Activated CD4-positive, alpha-beta T cell treated with anti-CD3 and anti-CD28 coated beads, Interleukin-10, Interleukin-2, amounts not matched to agents 100 ng/mL and 50 ng/mL, durations not matched to agents 16 hours and 8 hours (primary cell): ENCODE measurements at places on chromosomes 3 and 15.
A peak's percentile ranks its signal among the peaks of the same experiment; 100 is the strongest.

DNA sequence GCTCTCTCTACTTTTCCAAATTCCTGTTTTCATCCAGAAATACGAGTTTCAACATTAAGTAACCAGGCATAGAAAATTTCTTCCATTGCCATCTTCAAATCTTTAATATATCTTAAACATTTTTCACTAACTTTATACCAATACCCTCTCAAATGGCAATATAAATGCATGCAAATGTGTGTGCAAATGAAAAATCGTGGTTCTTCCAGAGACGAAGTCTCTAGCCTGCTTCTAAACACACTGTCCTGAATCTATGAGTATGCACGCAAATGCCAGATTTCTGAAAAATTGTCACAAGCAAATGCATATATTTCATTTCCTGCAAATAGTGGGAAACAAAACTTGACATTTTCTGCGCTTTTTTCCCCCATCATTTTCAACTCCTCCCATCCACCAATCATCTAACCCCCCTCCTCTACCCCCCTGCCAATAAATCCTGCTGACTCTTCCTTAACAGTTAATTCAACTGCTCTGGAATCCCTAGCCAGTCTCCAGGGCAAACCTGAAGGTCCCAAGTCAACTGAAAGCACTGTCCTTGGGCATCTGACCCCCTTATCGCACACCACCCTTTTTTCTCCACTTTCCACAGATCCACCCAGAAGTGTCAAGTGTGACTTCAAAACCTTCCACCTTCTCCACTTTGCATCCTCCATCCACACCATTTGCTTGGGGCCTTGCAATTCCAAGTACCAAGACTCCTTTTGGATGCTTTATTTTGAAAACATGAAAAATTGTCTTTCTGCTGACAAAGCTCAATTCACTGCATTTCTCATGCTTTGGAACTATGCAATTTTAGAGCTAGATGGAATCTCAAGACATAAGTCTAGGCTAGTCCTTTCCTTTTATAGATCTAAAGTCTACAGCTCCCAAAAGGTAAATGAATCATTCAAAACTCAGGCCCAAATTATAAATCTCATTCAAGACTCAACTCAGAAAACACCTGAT is 144.7 kb downstream of the OSBPL10 start:
- DNase-seq, result no peak

DNA sequence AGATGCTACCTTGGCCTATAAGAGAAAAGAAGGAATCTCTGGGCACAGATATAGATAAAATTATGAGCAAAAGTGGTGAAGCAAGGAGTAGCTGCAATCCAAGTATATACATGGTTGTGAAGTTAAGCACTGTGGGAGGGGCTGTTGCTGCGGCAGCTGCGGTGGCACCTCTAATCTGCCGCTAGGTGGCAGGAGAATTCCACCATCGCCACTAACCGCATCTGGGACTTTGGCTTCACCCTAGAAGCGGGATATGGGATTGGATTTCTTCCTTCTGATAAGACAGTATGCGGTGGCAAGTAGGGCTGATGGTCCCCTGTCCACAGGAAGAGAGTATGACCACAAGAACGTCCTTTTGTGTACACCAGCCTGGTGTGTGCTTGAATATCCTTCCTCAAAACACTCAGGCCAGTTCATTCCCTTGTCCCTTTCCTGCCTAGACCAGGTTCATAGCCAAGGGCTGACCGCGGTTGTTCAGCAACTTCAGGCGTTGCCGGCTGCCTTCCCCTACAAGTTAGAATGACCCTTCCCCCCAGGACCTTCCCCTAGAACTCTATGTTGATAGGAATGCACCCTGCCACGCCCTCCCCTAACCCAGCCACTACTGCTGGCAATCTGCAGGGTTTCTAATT is 5.1 kb downstream of the MAGEL2 start:
- DNase-seq, result peak; percentile 49

DNA sequence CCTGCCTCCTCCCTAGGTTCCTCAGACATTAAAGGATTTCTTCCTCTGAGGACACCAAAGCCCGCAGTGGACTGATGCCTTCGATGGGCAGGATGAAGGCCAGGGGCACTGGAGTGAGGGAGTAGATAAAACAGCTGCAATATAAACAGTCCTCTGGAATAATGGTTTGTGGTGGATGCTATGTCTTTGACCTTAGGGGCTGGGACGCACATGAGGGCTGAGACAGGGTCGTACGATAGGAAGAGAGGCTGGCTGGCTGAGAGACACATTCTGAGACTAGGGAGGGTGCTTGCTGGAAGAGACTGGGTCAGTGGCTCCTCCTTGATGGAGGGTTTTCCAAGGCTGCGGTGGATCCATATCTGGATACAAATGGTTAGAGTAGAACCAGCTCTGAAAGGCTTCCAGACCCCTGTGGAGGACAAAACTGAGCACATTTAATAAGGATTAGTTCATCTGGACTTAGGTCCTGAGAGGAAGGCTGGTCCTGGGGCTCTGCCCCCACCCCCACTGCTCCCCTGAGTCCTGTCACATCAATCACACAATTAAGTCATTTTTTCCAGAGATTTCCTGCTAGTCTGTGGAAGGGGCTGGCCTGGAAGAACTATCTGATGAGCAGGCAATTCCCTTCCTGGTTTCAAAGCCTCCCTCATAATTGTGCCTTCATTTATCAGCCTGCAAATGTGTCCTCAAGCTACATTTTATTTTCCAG is 15.8 kb downstream of the TBC1D21 start:
- DNase-seq, result no peak

DNA sequence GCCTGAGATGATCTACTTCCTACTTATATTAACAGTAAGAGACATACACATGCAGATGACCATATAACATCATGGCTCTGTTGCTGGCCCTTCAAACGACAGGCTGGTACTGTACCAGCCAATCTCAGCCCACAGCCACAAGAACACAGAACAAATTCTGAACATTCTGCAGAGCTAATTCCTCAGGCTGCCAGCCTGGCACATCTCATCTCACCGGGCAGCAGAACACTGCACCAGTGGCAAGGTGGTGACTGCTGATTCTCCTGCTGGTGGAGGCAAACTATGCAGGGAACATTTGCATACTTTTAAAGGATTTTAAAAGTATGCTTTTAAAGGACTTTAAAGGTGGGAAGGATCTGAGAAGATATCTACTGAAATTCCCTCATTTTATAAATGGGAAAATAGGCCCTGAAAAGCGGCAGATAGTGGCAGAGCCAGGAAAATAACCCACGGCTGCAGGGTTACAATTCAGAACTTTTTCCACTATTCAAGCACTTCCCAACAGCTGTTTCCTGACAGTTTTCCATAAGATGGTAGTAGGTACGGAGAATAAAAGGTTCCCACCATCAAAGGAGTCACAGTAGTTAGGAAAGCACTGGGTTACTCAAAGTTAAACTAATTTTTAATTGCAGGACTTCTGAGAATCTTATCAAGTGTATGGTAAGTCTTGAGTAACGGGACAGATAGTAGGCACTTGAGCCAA is 37.3 kb downstream of the SUMF1 start:
- no peak for DNase-seq

GRCh38 chr3:127458696-127459604 is 131.6 kb downstream of the TPRA1 start:
- DNase-seq, result no peak

- DNase-seq, result no peak
Measured at GRCh38 chr3:123083383-123084124, 16.7 kb downstream of the PDIA5 start.

GRCh38 chr3:179460260-179460659 is 9.0 kb upstream of the GNB4 start:
- DNase-seq, result no peak

DNA sequence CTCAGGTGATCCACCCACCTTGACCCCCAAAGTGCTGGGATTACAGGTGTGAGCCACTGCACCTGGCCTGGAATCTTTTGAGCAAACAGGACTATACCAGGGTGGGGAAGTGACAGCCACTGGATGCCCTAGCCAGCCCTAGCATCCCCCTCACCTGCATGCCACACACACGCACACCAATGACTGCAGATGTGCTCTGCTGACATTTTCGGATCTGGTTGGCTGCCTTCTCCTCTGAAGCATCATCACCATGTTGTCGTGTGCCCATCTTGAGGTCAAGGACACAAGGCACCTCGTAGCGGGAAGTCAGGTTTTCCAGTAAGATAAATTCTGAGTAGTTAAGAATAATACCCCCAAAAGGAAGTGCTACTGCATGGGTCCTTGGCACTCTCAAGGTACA is 3.7 kb upstream of the NCKIPSD start:
- DNase-seq, result no peak

DNA sequence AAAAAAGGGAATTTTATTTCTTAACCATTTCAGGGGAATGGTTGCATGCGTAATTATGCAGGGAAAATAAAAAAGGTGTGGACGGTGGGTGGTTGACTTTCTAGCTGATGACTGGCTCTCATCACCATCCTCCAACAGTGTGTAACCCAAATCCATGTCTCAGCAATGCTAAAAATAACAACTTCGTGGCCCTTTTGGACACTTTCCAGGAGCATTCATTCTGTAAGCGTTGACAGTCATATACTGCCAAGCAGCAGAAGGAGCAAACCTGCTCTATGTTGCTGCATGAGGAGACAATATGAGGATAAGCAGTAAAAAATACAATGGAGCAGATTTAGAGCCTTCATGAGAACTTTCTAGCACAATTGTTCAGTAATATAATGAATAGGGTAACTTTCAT is 189.1 kb downstream of the ANXA2 start:
- DNase-seq, result no peak

GRCh38 chr3:198092276-198092675 is 132.3 kb downstream of the LMLN start:
- DNase-seq, result no peak

DNA sequence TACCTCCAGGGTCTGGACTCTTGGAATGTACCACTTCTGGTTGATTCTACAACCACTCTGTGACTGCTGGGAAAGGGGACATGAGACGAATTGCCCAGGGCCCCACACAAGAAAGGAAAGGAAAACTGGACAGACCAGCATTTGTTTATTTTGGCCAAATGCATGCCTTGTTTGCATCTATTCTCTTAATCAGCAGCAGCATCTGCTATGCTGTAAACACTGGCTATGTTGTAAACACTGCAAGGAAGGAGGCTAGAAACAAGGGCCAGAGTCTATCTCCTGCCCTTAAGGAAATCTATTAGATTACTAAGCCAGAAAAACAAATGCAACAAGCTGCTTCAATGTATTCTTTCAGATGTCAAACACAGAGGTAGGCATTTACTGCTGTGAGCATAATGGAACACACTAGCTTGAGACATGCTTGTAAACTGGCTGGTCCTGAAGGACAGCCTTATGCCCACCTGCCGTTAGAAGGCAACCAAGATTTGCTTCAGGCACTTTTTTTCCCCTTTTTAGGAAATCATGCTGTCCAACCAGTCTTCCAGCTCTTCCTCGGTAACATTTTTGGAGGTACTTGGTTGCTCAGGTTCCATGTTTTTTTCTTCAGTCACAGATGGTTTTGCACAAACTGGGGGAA is 102.1 kb upstream of the CHRM5 start:
- DNase-seq, result no peak

GRCh38 chr15:80475572-80475971 is 71.4 kb downstream of the ARNT2 start:
- no peak for DNase-seq

- DNase-seq, result no peak
Measured at GRCh38 chr3:3080309-3080708, 29.9 kb downstream of the IL5RA start.

DNA sequence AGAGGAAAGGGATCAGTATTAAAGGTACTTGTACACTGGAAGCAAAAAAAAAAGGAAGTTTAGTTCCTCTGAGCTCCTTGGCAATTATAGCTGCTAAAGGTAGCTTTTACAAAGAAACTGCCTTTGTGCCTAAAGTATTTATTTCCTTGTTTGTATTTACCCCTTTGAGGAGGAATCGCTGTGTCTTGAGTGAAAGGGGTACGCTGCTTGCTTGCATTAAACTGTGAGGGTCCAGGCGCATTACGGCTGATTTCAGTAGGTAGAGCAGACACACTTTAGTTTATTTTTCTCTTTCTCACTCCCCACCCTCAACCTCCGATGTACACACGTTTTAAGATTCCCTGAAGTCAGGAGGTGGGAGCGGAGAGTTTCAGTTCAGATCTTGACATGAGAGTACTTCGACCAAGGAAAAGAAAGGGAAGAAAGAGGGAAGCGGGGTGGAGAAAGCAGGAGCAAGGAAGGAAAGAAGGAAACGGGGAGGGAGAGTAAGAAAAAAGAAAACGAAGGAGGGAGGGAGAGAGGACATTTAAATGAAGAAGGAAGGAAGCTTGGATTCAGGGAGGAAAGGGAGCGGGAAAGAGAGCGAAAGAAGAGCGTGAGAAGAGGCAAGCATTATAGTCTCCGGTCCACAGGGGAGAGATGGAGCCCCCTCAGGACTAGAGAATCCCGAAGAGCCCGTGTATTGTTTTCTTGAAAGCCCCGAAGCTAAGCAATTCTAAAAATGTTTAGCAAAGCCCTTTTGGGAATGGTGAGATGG is 1.2 kb upstream of the MME start:
- no peak for DNase-seq

DNA sequence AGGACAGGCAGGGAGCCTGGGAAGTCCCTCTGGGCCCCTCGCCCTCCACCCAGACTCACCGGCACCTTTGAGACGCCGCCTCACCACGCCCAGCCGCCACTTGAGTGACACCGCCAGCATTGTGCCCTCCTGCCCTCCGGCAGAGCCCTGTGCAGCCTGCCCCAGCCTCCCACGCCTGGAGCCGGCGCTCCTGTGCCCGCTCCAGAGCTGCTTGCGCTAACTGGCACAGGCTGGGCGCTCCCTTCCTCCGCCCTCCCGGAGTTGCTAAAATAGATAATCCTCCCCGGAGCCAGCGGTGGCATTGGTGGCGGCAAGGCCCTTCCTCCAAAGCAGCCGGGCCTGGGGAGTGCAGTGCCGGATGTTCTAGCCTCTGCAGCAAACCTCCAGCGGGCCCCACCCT is 15.7 kb upstream of the GRIP2 start:
- no peak for DNase-seq

GRCh38 chr3:138359148-138359918 is 11.0 kb downstream of the MRAS start:
- no peak for DNase-seq
